ENCODE measurements at places on chromosomes 7 and 10.

DNA sequence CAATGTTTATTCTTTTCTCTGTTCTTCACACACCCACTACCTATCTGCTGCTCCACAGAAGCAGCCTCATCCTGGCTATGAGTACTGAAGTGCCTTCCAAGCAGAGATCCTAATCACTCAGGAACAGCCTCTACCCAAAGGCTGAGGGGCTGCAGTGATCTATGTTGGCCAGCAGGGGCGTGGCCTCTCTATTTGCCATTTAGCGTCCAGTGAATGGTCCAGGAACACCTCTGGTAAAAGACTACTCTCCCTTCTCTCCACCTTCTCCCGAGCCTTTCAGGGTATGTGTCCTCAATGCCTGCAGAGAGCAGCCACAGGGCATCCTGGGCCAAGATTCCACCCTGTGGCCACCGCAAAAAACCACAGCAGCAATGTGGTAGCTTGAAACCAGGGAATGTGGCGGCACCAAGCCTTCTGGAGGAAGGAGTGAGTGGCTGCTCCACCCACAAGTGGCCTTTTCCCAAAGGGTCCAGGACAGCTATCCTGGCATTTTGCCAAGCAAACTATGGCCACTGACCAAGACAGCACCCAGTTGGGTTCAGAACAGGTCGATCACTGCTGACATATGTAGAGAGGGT is 70.9 kb downstream of the SYPL1 start:
- no peak for DNase-seq

DNA sequence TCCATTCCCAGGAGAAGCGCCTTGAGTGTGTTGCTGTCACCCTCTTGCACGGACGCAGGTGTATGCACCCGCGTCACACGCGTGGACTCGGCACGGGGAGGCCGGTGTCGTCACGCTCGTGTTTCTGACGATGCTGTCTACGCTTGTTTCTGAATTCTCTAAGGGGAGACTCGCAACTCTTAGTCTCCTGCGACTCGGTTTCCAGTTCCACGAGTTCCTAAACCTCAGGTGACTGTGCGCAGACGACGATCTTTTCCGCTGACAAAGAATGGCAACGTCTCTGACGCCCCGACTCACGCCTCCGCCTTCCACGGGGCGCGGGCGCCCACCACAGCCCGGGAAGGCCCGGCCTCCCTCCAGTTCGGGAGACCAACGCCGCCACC is 579 bp downstream of the IDI1 start:
- DNase-seq: no peak

DNA sequence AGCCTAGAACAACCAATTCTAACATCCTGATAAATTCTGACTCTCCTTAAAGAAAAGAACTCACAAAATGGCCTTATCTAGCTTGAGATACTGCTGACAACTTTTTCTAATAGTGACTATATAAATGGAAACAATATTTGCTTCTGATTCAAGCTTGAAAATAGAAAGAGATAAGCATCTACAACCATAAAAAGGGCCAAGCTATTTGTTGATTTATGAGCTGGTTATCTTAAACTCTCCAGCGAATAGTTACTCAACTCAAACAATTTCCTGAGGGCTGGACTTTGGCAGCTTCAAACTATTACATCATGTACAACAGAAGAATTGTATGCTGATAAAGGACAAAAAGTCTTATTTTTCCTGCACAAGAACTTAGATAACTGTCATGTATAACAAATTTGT is 4.6 kb downstream of the USP54 start:
- DNase-seq: no peak

DNA sequence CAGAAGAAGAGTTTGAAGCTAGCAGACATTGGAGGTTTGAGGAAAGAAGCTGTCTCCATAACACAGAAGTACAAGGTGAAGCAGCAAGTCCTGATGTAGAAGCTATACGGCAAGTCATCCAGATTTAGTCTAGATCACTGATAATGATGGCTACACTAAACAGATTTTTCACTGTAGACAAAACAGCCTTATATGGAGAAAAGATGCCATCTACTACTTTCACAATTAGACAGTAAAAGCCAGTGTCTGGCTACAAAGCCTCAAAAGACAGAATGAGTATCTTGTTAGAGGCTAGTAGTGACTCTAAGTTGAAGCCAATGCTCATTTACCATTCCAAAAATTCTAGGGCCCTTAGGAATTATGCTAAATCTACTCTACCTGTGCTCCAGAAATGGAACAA is 85.1 kb downstream of the SNX13 start:
- no peak for DNase-seq

DNA sequence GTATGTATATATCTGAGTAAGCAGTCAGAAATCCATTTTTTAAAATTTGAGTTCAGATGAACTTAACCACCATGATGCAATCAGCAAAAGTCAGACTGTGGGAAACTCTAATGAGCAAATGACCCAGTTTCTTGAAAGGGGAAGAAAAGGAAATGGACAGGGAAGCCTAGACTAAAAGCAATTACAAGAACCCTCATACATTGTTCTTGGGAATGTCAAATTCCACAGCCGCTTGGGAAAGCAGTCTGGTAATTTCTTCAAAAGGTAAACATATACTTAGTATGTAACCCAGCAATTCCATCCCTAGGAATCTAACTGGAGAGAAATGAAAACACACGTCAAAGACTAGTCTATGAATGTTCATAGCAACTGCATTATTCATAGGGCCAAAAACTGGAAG is 16.4 kb upstream of the FOXK1 start:
- no peak for DNase-seq

GRCh38 chr10:101041252-101041761 is 10.3 kb downstream of the SFXN3 start:
- peak; percentile 42 for DNase-seq

GRCh38 chr7:36787933-36788378 is 63.7 kb upstream of the AOAH start:
- no peak for DNase-seq

DNA sequence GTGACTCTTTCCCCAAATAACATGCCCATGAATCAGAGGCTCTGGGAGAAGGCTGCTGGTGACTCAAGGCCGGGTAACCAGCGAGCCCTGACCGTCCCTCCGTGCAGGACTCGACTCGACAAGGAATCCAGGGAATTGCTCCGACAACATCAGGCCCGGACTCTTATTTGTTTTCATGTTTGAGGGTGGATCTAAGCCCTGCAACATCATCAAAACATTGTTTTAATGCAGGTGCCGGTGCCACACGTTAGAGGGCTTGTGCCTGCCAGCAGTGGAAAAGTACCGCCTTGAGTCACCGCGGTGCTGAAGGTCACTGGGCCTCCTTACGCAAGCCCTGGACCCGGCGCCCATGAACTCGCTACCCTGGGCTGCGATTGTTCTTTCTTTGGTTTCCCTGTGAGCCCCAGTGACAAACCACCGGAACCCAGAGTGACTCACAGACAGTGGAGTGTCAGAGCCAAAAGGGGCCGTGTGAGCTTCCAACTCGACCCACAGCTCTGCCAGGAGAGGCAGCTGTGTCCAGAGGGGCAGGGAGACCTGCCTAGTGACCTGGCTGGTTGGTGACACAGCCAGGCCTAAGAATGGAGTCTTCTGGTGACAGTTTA is 139.4 kb upstream of the SHH start:
- no peak for DNase-seq

DNA sequence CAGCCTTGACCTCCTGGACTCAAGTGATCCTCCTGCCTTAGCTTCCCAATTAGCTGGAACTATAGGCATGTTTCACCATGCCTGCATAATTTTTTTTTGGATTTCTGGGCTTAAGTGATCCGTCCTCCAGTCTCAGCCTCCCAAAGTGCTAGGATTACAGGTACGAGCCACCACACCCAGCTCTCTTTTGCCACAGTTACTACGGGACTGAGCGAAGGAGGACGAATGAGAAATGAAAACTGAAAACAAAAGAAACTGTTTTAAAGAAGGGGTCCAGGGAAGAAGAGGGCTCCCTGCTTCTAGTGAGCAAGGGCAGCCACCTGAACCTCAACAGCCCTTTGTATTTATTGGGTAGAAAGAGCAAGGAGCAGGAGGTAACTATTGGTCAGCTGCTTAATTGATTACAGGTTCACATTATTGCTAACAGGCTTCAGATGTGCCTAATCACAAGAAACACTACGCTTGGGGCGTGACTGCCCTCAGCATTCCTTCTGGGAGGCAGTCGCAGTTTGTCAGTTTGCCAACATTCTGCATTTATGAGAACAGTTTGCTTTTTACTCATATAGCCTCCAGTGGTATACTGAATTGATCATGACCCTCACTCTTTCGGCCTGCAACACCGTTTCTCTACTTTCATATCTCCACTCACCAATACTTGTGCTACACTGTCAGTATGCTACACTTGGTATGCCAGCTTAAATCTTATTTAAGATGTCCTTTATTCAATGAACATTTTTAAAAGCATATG is 676.8 kb downstream of the DNAJB9 start:
- no peak for DNase-seq

GRCh38 chr10:13390604-13391522 is 42.8 kb upstream of the SEPHS1 start:
- no peak for DNase-seq

DNA sequence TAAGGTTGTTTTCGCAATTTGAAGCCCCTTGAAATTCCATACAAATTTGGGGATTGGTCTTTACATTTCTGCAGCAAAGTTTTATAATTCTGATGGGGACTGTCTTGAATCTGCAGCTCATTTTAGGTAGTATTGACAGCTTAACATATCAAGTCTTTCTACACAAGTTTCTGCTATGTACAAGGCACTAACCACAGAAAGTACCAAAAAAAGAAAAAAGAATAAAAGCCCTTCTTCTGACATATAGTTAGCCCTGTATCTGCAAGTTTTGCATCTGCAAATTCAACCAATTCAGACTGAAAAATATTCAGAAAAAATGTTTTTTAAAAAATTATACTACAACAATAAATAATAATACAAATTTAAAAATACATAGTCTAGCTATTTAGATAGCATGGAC is 15.3 kb downstream of the POT1 start:
- DNase-seq: no peak

DNA sequence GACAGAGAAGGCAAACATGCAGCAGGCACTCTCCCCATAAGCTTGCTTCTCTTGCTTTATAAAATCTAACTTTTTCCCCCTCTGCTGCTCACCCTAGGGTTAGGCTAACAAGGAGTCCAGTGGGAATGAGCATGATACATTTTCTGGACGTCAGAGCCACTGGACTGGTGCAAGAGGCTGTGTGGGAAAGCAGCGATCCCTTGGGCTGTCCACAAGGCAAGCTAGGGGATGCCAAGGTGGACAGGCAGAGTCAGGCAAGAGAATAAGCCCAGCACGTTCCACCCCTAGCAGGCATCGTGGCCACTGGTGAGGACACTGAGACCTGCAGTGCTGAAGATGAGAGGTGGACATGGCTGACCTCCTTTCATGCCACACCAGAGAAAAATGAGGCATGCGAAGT is 290.9 kb upstream of the ZMIZ1 start:
- DNase-seq: no peak

DNA sequence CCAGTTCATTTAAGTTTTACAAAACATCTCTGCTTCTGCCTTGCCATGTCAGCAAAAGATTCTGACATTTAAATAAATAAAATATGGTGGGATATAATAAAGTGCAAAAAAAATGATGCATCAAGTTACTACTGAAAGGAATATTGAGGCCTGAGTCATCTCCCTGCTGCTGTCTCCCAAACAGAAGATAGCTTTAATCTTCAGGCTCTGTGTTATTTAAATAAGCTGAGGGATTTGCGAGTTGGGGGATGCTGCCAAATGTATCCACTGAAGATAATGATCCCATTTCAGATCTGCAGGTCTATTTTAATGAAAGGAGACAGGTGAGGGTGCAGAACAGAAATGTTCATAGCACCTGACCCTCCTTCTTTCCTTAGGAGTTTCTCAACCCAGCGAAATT is 720.8 kb downstream of the AUTS2 start:
- no peak for DNase-seq

GRCh38 chr7:97971120-97971989 is 18.6 kb downstream of the OCM2 start:
- DNase-seq: no peak

- no peak for DNase-seq
Measured at GRCh38 chr7:47336472-47337425, 245.2 kb downstream of the TNS3 start.

GRCh38 chr10:116849248-116850057 is at the start of gene ENO4:
TSS of gene ENO4 (plus strand) at chr10:116849499. CDS start at chr10:116849567, 68 bp downstream.
- DNase-seq: no peak

GRCh38 chr10:127889605-127890195 is 3.0 kb downstream of the CLRN3 start:
- no peak for DNase-seq

DNA sequence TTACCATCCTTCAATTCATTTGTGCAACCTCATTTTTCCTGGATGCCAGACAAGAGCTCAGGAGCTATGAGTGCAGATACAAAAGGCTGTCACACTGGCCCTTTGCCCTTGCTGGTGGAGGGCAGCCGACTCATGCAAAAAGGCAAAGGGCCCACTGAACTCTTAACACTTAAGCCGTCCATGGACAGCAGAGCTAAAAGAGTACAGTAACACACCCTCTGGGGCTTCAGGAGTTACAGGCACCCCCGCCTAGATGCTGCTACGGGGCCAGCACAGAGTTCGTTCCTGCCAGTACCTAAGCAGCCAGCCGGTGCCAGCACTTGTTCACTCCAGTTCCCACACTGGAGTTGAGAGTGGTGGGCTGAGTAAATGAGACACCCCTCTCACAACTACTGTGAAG is 69.9 kb upstream of the MRLN start:
- no peak for DNase-seq

DNA sequence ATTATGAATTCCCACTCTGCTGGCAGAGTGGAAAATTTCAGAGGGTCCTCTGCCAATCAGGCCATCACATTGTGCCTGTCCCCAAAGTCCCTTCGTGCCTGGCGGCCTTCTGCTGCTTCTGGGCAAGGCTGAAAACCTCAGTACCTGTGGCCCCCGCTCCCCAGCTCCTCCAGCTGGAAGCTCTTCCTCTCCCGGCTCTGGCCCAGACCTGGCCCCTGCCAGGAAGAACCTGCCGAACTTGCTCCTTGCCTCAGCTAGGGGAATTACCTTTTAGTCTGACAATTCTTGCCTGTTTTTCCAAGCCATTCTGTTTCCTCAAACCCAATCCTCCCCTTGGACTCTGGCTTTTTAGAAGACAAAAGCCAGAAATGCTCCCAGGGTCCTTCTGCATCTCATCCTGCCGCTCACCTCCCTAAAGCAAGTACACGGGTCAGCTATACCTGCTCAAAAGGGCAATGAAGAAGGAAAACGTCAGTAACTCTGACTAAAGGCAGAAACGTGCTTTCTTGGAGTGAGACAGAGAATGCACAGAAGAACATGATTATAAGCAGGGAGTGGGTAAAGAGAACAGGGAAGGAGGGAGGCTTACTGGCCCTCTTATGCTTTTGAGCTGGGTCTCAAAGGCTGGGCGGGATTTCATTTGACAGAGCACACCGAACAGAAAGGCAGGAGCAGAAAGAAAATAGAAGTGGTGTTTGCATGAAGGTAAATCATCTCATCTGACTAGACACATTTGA is 28.1 kb upstream of the TRIL start:
- no peak for DNase-seq

DNA sequence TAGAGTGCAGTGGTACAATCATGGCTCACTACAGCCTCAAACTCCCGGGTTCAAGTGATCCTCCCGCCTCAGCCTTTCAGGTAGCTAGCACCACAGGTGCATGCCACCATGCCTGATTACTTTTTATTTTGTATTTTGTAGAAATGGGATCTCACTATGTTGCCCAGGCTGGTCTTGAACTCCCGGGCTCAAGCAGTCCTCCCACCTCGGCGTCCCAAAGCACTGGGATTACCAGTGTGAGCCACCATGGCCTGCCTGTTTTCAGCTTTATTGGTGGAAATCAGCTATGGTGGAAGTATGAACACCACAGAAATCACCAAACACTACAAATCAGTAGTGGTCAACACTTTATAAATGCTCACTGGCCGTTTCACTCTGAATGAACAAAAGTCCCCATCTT is 299.9 kb upstream of the LYZL1 start:
- DNase-seq: no peak
